OCI-M1 (cell line): ENCODE measurements at places on chromosomes 16 and 17.

- no peak for DNase-seq
Observed at GRCh38 chr17:57561072-57561861, 183.8 kb downstream of the CCDC182 start.

GRCh38 chr17:10294180-10294579 is 78.6 kb downstream of the MYH13 start:
- DNase-seq = no peak

GRCh38 chr17:15157051-15157450 is 108.1 kb downstream of the PMP22 start:
- DNase-seq = peak; percentile 21

GRCh38 chr16:4574919-4575705 is 19.0 kb downstream of the C16orf96 start:
- no peak for DNase-seq

- no peak for DNase-seq
Observed at GRCh38 chr17:45222289-45222995, 757 bp downstream of the FMNL1 start.

- DNase-seq = no peak
Observed at GRCh38 chr16:87764600-87765472, 950 bp downstream of the KLHDC4 start.

GRCh38 chr17:29617125-29617480 is 5.6 kb downstream of the CORO6 start:
- peak; percentile 89 for DNase-seq

GRCh38 chr16:28538733-28539596 is at the start of gene NUPR1:
NUPR1 (minus strand) TSS chr16:28538974; CDS start chr16:28538907, 67 bp downstream.
- peak; percentile 48 for DNase-seq

DNA sequence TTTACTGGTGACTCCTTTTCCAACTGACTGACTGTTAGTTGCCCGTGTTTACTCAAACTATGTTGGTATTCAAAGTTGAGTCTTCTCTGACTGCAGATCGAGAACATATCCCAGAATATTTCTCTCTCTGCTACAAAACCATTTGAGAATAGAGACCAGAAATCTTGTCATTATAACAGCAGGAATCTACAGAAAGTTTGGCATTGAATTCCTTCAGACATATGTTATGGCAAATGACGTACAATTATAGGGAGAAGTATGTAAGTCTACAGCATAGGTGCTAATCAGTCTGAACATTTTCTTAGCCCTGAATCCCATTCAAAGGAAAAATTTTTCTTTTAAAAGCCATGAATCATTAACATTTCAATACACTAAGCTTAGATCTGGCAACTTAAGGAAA is 239.8 kb upstream of the SOX9 start:
- DNase-seq = no peak

DNA sequence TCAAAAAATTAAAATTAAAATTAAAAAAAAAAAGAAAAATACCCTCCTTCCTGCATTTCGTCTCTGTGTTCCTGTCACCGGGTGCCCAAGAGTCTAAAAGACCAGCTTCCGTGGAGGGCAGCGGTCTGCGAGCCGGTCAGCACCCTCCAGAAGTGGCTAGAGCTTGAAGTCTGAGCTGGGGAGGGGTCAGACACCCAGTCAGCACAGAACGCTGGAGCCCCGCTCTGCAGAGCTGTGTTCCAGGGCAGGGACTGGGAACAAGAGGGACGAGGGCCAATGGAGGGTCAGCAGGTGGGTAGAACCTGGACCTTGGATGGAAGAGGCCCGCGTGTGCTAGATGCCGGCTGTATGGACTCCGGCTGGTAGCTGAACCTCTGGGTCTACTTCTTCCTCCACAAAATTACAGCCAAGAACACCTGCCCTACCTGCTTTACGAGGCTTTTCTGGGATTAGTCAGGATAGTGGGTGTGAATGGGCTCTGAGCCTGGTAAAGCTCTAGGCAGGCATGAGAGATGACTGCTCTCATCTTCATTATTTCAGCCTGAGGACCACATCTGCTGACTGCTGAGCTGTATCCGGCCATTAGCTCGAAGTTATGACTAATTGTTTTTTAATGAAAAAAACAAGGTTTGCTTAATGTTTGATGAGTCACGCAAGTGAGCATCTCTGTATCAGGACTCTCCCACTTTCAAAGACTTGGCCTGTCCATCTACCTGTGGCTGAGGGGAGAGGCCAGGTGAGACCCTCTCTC is 5.9 kb downstream of the TRPV1 start:
- DNase-seq = no peak

DNA sequence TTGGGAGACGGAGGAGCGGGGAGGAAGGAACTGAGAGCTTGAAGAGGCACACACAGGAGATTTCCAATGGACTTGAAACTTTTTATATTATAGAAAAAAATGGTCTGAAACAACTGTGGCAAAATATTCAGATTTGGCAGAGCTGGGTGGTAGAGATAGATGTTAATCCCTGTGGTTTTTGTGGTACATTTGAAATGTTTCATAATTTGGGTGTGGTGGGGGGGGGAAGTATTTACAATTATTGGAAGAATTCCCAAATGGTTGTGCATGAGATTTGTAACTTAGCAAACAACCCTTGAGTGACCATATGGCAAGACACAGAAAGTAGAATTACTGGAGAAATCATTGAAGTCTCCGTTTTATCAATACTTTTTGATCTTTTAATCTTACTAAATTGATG is 588.8 kb upstream of the PSMD7 start:
- no peak for DNase-seq

- peak; percentile 10 for DNase-seq
Observed at GRCh38 chr16:69017036-69017783, 88.2 kb upstream of the HAS3 start.

GRCh38 chr16:47970291-47970931 is 185.4 kb downstream of the ABCC12 start:
- DNase-seq = peak; percentile 27

- DNase-seq = peak; percentile 68
Observed at GRCh38 chr17:15262291-15263205, 2.6 kb downstream of the PMP22 start.

DNA sequence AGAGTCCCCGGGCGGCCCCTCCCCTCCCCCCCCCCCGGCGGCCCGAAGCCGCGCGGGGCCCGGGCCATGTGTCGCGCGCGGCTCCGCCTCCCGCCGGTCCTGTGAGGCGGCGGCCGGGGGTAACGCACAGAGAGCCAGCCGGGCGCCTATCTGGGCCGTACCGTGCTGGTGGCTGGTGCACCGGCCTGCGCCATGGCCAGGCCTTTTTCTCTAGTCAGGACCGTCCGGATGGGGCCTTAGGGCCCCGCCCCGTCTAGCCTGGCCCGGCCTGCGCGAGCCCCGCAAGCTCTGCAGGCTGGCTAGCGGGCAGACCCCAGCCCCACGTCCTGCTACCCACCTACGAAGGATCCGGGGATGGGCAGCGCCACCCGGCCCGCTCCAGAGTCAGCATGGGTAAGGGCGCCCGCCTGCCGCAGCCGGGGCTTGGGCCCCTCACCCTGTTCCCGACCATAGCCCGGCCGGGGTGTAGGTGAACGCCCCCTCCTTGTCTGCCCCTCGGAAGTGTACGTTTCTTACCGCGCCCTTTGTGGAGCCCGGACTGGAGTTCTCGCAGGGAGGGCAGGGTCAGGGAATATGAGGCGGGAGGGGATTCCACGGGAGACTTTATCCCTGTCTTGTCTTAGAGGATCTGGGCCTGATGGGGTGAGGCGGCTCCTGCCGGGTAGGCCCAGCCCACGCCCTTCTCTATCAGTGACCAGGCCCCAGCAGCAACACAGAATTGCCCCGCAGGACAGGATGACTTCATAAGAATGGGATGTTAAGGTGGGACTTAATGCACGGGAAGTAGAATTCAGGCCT is at the start of gene CENPT:
Gene CENPT, minus strand, starts transcription at position 630 of the 798 bp plus-strand sequence. CDS start 13,834 bp downstream, outside the sequence.
- peak; percentile 51 for DNase-seq

DNA sequence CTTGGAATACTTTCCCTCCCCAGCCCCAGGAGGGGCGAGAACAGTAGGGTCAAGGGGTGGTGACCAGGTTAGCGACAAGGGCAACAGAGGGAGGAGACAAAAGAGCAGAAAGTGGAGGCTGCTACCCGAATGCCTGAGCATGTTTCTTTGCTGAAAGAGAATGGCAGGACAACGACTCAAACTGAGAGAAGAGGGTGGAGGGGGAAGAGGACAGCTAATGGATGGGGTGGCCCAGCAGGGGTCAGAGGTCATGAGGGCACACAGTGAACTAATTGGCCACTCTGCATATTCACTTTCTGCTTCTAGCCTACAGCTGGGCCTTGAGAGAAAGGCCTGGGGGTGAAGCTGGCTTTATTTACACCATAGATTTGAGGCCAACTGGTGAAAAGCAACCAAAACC is 19.1 kb upstream of the DDX52 start:
- DNase-seq = no peak

- peak; percentile 32 for DNase-seq
Observed at GRCh38 chr17:36862116-36862920, 75.0 kb upstream of the LHX1 start.

DNA sequence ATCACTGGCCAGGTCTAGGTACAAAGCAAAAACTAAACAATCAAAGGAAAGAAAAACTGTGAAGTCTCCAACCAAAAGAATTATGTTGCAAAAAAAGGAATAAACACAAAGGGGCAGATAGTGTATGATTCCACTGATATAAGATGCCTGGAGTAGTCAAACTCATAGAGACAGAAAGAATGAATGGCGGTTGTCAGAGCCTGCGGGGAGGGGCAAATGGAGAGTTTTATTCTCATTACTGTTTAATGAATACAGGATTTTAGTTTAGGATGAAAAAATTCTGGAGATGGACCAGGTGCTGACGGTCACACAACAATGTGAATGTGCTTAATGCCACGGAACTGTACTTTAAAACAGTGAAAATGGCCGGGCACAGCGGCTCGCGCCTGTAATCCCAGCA is 20.7 kb downstream of the STAT5B start:
- DNase-seq = no peak

DNA sequence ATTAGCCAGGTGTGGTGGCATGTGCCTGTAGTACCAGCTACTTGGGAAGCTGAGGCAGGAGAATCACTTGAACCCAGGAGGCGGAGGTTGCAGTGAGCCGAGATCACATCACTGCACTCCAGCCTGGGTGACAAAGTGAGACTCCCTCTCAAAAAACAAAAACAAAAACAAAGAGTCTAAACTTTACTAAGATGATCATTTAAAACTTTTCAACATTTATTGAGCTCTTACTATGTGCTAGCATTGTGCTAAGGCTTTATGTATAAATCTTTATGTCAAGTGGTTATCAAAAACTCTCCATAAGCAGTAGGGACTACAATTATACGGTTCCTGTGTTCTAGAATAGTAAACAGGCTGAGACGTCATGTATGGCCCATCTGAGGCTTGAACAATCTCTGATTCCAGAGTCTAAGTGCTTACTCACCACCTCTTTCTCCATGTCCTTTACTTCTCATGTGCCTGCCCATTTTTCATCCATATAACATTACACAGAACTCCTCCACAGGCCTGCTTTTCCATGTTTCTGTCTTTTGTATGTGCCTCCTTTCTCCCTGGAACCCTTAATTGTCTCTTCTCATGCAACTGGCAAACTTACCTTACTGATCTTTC is 66.7 kb downstream of the NUP88 start:
- DNase-seq = no peak

GRCh38 chr16:57784334-57784733 is 18.0 kb downstream of the KIFC3 start:
- no peak for DNase-seq

GRCh38 chr16:101586-101985 is 23.6 kb downstream of the MPG start:
- no peak for DNase-seq

DNA sequence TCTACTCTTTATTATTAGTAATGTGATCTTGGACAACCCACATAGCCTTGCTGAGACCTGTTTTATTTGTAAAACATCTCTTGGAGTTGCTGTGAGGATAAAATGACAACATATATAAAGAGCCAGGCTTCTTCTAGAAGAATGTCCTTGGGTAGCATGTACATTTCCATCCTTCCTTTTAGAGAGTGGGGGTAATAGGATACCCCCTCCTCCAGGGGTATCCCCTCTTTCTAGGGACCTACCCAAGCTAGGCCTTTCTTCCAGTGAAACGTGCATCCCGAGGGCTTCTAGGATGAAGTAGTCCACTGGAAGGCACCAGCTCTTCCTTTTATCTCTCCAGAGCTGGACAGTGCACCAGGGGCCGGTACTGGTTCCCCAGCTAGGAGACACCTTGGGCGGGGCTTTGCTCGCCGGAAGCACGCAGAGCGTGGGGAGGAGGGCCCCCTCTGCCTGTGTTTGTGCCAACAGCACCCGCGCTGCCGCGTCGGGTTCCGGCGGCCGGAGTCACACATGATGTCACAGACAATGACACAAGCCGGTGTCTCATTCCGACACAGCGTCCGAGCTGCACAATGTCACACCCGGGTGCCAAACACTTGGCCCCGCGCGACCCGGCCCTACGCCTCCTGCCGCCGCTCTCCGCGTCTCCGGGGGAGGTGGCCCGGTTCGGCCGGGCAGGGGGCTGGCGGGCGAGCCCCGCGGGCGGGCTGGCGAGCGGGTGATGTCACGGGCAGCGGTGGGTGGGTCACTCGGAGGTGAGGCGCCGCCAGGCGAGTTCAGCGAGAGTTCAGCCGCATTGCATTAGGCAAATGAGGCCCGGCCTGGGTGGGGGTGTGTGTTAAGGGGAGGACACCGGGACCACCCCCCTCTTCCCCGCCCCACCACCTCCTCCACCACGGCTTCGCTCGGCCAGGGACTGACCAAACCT is 23.4 kb downstream of the GJD3 start:
- peak; percentile 94 for DNase-seq

GRCh38 chr17:41439375-41439774 is 1.4 kb downstream of the KRT38 start:
- no peak for DNase-seq

DNA sequence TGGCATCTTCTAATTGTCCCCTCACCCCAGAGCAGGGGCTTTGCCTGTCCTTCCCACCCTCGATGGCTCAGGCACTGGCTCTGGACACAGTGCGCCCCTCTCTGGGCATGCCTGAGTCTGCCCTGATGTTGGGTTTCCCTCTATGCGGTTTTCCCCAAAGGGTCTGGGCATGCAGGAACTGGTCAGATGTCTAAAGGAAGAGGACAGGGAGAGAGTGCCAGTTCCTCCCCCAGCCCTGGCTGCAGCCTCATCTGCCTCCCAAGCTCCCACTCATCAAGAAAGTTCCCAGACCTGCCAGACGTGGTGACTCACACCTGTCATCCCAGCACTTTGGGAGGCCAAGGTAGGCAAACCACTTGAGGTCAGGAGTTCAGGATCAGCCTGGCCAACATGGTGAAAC is 41.3 kb upstream of the PABPN1L start:
- no peak for DNase-seq

DNA sequence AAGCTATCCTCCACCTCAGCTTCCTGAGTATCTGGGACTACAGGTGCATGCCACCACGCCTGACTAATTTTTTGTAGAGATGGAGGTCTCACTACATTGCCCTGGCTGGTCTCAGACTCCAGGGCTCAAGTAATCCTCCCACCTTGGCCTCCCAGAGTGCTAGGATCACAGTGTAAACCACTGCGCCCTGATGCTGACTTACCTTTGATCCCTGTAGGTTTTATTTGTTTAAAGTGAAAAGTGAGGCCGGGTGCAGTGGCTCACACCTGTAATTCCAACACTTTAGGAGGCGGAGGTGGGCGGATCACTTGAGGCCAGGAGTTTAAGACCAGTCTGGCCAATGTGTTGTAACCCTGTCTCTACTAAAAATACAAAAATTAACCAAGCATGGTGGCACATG is 8.7 kb downstream of the PSKH1 start:
- no peak for DNase-seq
